ENCODE measurements at places on chromosomes 4 and X.
A peak's percentile ranks its signal among the peaks of the same experiment; 100 is the strongest.

- DNase-seq = no peak
Observed at GRCh38 chrX:109190542-109190941, 291.3 kb downstream of the GUCY2F start.

GRCh38 chr4:113328514-113328913, 279.1 kb downstream of the ANK2 start:
- no peak for DNase-seq

DNA sequence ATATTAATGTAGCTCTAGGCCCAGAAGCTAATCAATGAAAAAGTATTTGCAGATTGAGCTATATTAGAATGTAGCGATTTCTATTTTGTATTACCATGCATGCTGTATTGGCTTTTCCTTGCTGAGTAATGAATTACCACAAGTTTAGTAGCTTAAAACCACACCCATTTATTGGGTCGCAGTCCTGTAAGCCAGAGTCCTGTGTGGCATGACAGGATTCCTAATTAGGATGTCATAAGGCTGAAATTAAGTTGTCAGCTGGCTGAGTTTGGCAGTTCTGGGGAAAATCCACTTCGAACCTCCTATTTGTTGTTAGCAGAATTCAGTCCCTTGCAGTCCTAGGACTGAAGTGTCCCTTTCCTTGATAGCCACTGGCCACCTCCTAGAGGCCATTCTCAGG, 50.3 kb upstream of the HHIP start:
- no peak for DNase-seq

DNA sequence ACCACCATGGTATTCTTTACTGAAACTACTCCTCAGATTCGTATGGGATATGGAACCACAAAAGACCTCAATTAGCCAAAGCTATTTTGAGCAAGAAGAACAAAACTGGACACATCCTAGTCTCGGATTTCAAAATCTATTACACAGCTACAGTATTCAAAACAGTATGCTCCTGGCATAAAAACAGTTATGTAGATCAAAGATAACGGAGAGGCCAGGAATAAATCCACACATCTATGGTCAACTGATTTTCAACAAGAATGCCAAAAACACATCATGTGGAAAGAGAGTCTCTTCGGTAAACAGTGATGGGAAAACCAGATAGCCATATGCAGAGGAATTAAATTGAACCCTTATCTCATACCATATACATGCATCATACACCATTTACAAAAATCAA, 155.3 kb downstream of the SPCS3 start:
- DNase-seq = no peak

GRCh38 chr4:142278171-142278570, 567.9 kb downstream of the INPP4B start:
- no peak for DNase-seq

DNA sequence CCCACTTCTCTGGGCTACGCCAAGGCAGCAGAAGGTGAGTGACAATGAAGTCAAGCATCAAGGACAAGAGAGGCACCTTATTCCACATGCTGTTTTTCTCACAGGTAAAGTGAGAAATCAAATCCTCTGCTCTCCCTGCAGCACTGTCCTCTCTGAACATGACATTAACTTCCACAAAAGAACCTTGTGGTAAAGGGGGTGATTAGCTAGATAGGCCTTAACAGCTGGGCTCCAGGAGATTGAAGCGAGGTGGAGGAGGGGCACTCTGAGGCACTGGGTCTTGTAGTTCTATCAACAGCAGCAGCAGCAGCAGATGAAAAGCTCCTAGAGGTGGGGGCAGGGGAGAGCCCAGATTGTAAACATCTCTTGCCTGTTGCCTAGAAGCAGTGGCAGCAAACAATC, 96.8 kb upstream of the CXXC4 start:
- no peak for DNase-seq

DNA sequence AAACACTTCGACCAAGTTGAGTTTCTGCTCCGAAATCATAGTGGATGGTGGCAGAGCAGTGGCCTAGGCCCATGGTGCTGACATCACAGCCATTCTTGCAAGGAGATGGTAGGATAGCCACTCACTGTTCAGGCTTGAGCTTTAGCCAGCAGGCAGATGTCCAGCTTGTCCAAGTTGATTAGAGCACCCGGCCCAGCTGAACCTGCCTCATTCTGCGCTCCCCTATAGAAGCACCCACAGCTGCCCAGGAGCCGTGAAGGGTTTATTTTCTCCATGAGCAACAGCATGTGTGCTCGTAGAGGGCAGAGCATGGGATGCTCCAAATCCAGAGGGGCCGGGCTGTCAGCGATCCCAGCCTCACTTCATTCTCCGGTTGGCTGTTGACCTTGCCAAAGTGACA, 16.2 kb downstream of the PIGG start:
- no peak for DNase-seq

DNA sequence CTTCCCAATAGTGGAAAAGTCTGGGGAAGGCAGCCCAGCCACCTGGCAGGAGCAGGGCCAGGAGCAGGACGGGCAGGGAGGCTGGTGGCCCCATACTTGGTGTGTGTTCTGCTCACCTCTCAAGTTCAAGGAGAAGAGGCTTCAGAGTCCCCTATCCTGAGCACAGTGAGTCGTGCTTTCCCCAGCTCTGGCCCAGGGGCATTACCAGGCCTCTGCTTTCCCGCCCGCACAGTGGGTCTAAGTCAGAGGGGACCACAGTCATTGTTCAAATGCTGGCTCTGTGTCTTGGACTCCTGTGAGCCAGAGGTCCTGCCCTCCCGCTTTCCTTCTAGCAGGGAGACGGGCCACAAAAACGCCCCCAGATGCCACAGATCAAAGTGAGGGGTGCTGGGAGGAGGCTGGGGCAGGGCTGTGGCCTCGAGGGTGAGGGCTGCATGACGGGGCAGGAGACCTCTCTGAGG, 27.6 kb downstream of the HTRA3 start:
- no peak for DNase-seq

GRCh38 chrX:43702660-43703059, 46.6 kb downstream of the MAOA start:
- DNase-seq = no peak

DNA sequence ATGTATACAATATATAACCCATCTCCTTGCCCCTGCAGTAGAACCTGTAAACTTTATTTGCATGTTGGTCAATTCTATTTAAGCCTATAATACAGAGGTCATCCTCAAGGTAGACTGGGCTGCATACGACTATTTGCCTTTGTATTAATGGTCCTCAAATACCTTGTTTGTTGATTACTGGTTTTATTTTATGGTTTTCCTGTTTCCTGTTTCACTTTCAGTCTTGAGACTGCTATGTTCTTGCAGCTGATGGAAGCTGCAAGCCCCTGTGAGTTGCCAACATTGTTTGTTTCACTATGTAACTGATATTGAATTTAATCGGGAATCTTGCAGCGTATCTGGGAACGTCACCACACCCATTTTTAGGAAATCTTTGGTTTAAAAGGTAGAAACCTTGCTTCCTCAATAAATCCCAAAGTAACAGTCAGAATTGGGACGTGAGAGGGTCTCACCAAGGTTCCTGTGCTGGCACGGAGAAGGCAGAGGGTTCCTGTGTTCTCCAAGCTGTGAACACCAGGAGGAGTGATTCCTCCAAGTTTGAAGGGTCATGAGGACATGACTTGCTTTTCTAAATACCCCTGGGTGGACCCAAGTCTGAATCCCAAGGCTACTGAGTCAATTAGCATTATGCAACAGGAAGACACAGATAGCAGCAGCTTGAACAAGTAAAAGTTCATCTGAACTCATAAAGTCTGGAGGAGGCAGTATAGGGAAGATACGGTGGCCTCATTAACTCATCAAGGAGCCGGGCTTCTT, 110.6 kb upstream of the PNPLA4 start:
- no peak for DNase-seq

DNA sequence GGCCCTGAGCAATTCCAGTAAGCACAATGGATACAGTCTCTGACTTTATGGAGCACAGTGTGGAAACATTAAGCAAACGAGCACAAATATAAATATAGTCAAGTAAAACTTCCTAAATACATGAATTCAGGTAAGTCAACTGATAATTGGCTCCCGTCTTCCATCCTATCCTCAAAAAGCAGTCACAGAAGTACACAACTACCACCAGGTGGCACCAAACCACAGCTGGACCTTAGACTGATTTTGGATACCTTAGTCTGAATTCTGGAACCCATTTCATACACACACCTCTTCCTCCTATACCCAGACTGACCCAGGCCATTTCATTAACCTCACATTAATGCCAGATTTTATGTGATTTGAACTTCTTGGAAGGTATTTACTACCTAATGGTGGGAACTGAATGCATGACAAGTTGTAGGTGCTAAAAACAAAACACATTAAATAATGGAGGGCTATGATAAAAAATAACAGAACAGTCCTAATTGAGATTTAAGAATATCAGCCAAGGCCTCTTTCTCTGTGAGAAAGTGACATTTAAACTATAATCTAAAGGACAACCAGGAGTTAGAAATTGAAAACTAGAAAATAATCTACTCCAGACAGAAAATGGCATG, 77.5 kb downstream of the ELF2 start:
- DNase-seq = peak; percentile 2

- no peak for DNase-seq
Observed at GRCh38 chrX:70268034-70268433, at the start of gene ARR3. TSS of gene ARR3 (plus strand) at chrX:70268334. CDS start at chrX:70269386, 1,052 bp downstream.

GRCh38 chr4:74516303-74516702, 71.4 kb downstream of the AREG start:
- DNase-seq = no peak

- no peak for DNase-seq
Observed at GRCh38 chrX:100350704-100351489, 59.2 kb downstream of the PCDH19 start.

DNA sequence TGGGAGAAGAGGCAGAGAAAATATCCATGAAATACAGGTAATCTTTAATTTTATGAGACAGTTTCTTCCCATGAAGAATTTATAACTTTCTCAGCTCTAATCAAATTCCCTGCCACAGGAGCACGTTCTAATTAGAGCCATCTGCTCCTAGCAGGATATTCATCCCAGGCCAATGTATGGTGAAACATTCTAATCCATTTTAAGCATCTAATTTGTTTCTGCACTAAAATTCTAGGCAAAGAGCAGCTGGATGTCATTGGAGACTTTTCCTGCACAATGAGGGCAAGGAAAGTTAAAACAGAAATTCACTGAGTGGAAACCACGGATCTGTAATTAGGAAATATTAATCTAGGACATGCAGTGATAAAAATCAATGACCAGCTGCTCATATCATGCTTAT, 107.7 kb upstream of the ZFP42 start:
- DNase-seq = no peak

DNA sequence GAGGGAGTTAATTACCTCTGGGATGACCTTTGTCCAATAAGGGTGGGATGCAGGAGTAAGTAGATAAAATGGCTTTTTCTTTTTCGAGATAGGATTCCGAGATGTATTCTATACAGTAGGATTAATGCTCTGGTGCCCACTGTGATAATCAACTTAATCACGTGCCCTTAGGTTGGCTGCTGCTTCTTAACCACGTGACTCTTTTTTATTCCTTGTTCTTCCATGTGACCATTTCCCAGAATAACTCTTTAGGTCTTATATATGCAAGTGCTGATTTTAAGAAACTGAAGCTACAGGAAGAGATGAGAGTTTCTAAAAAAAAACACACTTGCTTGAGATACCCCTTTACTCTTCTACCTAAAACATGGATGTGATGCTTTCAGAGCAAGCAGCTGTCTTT, 1628.9 kb downstream of the PCDH7 start:
- no peak for DNase-seq

GRCh38 chrX:150157291-150157690, 205.8 kb upstream of the MAMLD1 start:
- DNase-seq = no peak

DNA sequence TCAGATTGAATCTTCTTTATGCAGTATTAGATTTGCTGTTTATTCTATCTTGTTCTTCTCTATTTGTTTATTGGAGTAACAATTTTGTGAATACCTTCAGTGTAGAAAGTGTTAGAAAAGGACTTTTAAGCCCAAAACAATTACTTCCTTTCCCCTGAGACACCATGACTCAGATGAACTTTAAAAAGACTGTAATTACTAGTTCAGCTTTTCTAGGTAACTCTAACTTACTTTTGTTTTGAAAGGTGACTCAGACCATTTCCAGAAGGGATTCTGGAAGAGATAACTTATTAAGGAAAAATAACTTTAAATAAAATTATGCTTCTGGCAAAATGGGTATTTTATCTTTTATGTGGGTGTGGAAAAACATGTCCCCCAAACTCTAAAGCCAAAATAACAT, 561.5 kb upstream of the PCDH10 start:
- DNase-seq = no peak

DNA sequence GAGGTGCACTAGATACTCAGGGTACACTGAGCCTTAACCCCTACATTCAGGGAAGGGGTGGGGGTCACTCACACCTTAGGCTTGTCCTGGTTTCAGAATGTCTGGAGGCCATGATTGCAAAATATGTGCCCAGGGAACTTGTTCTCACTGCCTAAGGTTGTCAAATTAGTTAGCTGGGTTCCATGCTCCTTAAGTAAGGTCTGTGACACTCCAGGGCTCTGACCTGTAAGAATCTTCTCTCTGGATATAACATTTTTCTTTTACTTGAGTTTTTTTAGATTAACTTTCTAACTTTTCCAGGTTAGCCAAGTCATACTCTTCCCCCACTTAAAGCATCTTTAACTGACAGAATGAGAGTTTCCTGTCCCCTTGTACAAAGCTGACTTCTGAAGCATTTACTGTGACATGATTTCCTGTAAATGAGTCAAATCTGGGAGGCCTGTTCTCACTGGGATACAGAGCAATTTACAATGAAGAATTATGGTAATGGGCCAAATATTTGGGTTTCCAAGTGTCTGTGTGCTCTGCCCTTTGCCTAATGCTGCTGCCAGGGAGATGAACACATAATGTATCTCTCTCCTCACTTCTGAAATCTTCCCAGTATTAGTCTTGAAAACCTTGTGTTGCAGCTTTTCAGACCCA, 101.7 kb downstream of the GATB start:
- DNase-seq = no peak

DNA sequence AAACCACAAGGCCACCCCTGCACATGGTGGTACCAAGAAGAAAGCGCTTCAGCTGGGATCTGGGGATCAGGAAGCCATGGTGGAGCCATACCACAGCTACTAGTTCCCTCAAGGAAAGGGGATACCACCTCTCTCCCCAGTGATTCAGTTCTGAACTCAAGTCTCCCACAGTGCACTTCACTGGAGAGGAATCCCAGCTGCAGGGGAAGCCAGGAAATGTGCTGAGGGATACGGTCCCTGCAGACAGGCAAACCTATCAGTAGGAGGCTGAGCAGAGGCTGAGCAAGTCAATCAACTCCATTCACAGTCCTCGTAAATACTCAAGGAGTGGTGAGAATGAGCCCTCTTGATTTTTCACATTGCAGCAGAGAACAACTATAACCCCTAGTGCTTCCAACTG, 11.0 kb downstream of the TMEM192 start:
- no peak for DNase-seq
